ENCODE measurements at places on chromosomes 4 and X.

DNA sequence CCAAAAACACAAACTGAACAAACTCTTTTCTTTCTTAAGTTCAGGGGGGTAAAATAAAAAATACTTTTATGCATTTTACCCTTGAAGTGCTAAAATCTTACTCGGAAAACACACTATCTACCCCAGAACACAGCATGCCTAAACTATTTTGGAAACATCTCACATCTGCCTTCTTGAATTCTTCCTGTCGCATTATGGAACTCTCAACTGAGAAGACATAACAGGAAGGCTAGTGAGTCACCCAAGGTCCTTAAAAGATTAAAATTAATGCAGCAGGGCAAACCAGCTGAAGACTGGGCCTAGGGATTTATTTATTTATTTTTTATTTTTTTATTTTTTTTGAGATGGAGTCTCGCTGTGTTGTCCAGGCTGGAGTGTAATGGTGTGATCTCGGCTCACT lies 208.2 kb downstream of the APBB2 start:
- DNase-seq, result no peak

DNA sequence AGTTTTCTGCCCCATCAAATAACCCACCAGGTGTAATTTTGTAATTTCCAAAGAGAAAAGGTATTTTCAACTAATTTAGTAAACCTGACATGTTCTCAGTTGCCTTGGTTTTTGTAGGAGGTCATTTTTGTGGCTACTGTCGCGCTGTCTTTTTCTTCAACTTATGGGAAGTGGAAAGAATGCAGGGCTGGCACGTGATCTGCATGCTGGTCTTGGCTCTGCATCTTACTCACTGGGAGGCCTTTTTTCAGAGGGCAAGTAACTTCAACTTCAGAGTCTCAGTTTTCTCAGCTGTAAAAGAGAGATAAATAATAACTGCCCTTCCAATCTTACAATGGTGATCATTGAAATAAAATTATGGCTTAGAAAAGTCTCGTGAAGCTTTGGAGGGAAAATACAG lies 109.9 kb upstream of the SMIM10 start:
- no peak for DNase-seq

- DNase-seq, result no peak
Measured at GRCh38 chr4:52910115-52910514, 48.0 kb downstream of the RASL11B start.

DNA sequence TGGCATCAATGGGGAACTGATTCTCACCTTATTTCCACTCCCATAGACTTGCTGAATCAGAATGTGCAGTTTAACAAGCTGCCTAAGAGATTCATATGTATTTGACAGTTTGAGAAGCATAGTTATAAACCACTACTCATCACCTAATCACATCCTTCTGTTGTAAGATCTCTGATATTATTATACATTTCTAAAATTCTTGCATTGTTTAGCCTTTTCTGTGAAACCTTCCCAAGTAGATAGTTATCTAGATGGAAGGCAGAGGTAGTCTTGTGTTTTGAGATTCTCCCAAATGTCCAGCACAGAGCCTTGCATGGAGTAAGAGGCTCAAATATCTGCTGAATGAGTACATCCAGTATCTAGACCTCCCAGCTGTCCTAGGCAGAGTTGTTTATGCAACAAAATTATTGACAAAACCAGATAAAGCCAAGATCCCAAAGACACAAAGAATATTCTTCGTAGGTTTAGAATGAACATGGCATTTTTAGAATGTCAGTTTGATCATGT lies 227.3 kb downstream of the KDR start:
- DNase-seq, result no peak

- DNase-seq, result no peak
Measured at GRCh38 chrX:118682258-118683014, 45.0 kb upstream of the IL13RA1 start.

GRCh38 chr4:72427057-72427456 lies 142.0 kb downstream of the ADAMTS3 start:
- DNase-seq, result no peak

DNA sequence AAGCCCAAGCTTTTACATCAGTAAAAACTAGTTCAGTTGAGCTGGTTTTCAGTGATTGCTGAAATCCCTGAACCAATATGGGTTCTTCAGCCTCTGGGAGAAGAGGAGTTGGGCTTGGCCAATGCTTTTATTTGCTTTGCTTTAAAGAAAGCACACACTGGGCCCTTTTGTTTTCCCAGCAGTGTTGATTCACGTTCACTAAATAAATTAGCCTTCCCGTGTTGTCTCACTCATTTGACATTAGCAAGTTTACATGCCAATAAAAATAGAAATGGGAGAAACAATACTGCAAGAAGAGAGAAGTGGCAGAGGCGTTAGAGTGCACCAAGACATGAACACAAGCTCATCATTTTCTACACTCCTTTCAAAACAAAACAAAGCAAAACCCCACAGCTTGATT lies 136.2 kb downstream of the SHROOM3 start:
- DNase-seq, result no peak

DNA sequence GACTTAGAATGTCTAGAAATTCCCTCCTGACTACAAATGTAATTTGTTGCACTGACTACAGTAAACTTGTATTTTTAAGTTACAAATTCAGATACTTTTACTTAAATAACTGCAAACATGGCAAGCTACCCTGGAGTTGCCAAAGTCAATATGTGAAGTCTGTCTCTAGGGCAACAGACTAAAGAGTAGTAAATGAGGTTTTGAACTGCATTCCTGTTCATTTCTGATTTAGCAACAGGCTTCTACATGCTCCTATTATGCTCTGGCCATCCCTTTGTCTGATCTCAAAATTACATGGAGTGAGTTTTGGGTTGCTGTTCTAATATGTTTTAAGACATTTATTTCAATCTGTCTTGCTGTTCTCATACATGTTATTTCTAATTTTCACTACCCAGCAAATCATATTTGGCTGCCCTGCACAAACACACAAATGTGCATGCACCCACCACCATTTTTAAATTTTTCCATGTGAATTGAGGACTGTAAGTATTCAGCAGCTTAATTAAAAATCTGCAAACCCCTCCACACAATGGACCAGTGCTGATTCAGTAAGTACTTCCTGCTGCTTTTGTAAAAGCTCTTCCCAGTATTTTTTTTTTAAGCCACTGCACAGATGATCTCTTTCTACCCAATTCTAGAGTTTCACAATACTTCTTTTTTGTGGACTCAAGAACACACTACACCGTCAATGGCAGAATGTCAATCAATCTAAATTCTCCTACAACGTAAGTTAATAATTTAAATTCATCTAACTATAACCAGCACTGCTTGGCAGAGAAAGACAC lies 26.7 kb downstream of the SH3RF1 start:
- DNase-seq, result no peak

GRCh38 chr4:156894234-156894633 lies 77.4 kb downstream of the PDGFC start:
- no peak for DNase-seq

- DNase-seq, result no peak
Measured at GRCh38 chr4:166538491-166539005, 665.5 kb downstream of the TLL1 start.
